Activated CD4-positive, alpha-beta T cell treated with anti-CD3 and anti-CD28 coated beads, Interleukin-2, amount 50 U/mL, for 24 hours (primary cell): ENCODE measurements at places on chromosomes 13 and 19.

GRCh38 chr19:11414544-11414943 is 4.6 kb downstream of the RGL3 start:
- no peak for DNase-seq

- no peak for DNase-seq
These were observed 21.4 kb upstream of the LILRA2 start for GRCh38 chr19:54551950-54552912.

DNA sequence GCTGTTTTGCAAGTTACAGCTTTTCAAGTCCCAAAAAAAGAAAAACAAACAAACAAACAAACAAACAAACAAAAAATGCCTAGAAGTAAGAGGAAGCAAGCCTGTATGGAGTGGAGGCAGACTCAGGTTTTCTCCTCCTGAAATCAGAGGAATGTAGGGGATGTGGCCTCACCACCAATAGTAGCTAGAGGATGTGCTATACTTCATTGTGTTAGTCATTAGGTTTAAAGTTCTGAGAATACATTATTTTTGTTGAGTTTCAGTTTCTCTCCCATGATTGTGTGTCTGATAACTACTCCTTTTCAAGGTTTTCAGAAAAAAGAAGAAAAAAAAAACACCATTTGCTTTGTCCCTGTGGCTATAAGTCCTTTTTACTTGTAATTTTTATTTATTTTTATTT is 524.5 kb downstream of the GPC6 start:
- DNase-seq, result no peak

GRCh38 chr19:4313847-4314490 is 9.6 kb downstream of the FSD1 start:
- no peak for DNase-seq

GRCh38 chr19:32373585-32374295 is 28.3 kb downstream of the ZNF507 start:
- no peak for DNase-seq

- DNase-seq, result no peak
These were observed 468.9 kb upstream of the TSHZ3 start for GRCh38 chr19:31817971-31818797.

DNA sequence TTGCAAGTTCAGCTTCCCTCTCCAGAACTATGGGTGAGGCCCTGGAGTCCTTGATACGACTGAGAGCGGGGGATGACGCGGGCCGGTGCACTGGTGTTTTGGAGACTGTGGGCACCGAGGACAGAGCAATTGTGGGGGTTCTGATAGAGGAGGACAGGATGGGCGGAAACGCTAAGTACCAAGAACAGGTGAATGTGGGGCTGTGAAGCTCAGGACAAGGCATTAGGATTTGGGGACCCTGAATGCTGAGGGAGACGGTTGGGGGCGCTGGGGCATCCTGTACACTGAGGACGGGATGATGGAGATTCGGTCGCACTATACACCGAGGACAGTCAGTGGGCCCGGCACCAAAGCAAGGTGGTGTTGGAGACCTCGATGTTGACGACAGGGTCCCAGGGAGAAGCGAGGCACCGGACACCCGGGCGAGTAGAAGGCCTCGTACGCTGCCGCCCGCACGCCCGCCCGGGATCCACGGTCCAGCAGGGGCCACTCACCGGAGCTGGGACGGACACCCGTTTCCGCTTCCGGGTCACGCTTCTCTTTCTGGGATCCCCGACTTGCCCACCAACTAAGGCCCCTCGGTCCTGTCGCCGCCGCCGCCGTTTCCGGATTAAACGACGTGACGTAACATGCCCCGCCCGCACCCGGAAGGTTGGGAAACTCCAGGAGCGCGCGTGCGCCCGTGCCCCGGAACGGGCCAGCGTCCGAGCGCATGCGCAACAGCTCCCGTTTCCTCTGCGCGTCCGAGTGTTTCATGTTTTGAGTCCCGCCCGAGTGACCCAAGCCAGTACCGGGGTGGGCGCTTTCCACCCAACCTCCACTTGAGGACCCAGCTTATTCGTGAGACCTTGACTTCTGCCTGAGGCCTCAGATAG is at the start of gene CHMP2A:
Gene CHMP2A (minus strand): TSS at position 612 of the 875 bp plus-strand sequence. CDS start 893 bp downstream, outside the sequence.
- peak; percentile 96 for DNase-seq

- no peak for DNase-seq
These were observed 173.6 kb downstream of the NALCN start for GRCh38 chr13:101242720-101243119.

DNA sequence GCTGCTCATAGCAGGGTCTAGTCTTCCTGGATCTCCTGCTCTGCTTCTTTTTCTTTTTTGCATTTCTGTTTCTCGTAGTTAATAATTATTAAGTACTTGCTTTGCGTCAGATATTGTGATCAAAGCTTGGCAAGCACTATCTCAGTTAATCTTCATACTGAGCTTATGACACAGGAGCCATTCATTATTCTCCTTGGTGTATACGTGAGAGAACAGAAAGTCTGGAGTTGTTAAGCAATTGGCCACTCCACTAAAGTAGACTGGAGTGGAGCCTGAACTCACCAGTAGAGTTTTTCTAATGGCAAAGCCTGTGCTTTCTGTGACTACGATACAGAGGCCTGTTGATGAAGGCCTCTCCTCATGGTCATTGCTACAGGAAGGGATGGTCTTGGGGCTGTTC is 285.9 kb downstream of the RFC3 start:
- DNase-seq, result no peak

DNA sequence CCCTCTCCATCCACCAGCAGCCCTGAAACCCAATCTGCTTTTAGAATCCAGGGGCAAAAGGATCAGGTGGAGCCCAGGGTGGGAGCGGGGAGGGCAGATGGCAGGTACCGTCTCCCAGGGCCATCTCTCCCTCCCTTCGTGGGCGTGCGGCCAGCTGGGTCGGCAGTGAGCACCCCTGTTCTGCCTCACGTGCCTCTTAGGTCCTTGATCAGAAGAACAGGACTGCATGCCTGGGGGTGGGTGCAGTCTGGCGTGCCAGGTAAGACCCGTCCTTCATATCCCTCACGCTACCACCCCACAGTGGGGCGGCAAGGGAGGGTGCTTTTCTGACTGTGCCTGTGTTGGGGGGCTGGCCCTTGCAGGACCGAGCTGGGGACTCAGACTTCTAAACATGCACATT is 2.0 kb downstream of the SLC8A2 start:
- DNase-seq, result no peak

DNA sequence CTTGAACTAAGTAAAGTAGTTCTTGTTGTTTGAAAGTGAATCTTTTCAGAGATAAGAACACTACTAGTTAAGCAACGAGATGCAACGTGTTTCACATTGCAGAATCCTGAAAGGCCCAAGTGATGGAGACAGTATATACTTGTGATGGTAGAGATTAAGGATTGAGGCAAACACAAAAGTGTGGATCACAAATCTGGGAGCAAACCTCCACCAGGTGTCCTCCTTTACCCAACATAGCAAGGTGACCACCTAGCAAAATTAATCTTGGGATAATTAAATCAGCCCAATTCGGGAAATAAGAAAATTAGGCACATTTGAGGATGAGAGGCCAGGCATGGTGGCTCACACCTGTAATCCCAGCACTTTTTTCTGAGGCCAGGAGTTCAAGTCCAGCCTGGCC is 563.9 kb downstream of the DACH1 start:
- DNase-seq, result no peak

DNA sequence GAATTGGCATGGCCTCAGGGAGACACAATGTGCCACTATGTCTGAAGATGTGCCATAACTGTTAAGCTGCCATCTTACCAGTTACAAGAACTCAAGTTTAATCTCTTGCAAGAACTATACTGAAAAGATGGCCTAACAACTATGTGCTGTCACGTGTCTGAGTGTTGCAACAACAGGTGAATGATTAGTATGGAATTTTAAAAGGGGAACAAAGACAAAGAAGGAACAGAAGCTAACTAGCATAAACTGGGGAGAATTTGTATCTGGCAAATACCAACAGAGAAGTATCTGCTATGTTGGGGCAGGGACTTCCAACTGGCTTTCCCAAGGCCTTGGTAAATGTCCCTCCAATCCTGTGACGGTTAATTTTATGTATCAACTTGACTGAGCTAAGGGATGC is 11.5 kb upstream of the ACOD1 start:
- no peak for DNase-seq

- no peak for DNase-seq
These were observed 56.2 kb downstream of the TRPM4 start for GRCh38 chr19:49213791-49214190.

DNA sequence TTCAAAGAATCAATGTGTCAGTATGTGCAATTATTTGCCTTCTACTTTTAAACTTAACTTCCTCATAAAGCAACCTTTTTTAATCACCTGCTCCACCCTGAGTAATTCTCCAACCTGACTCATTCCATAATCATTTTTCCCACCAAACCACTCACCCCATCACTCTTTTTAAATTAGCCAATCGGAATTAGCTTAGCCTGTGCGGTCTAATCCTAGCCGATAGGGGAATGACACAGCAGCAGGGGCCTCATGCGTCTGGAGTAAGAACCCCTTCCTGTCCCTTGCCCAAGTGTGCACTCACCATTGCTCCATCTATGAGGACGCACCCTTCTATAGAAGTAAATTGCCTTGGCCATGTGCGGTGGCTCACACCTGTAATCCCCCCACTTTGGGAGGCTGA is 27.4 kb upstream of the ZNF83 start:
- no peak for DNase-seq

GRCh38 chr13:46622630-46623256 is 69.8 kb downstream of the LRCH1 start:
- DNase-seq, result no peak

GRCh38 chr13:90091611-90092010 is 1255.9 kb upstream of the MIR17HG start:
- DNase-seq, result no peak

DNA sequence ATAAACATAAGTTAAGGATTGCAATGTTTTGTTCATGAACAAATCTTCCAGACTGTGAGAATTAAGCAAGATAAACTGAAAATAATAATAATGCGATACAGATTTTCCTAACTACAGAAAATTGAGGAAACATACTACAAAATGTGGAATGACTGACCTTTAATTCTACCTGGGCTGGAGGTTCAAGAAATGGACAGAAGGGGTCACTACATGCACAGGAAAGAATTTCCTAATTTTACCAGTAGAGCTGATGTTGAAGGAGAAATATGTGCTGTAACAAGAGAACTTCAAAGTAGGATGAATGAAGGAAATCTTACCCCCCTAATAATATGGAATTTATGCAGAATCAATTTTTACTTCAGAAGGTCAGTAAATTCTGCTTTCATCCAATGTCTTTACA is 62.3 kb downstream of the ZNF627 start:
- DNase-seq, result no peak

DNA sequence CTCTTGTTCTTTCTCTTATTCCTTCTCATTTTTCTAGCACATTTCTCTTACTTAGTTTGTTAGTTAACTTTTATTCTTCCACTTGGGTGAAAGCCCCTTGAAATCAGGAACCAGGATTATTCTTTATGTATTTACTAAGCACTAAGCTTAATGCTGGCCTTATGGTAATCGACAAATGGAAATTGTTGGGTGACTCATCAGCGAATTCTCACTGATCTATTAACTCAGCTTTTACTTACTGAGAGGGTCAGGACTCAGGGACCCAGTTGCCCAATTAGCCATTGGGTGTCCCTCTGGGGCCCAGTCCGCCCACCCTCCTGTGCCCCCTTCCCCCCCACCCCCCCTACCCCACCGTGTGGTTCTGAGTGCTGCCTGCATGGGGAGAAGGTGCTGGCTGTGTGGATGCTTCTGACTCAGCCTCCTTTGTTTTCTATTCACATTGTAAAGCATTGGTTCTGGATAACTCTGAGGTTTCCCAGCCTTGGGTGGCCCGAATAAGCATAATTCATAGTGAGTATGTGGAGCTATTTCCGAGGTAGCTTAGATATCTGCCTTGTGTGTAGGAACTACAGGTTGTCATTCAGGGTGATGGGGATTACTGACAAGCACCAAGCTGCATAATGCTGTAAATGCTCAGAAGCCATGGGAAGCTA is 240.9 kb downstream of the FGF9 start:
- no peak for DNase-seq

DNA sequence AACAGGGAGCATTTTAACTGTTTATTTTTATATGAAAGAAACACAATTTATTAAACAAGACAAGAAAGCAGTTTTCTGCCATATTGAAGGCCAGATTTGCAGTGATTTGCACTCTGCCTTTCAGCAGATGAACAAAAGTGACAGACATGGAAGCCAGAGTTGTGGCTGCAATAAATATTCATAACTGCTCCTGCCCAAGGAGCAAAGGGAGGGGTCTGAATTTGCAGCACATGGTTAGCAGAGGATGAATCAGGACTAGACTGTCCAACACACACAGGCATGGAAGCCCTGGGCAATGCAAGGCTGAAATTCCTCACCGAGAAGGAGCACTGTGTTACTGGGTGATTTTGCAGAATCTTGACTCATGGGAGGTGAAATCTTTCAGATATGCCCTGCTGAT is 418.2 kb downstream of the DCT start:
- DNase-seq, result no peak

- DNase-seq, result no peak
These were observed 4.8 kb downstream of the PIAS4 start for GRCh38 chr19:4012092-4012974.

DNA sequence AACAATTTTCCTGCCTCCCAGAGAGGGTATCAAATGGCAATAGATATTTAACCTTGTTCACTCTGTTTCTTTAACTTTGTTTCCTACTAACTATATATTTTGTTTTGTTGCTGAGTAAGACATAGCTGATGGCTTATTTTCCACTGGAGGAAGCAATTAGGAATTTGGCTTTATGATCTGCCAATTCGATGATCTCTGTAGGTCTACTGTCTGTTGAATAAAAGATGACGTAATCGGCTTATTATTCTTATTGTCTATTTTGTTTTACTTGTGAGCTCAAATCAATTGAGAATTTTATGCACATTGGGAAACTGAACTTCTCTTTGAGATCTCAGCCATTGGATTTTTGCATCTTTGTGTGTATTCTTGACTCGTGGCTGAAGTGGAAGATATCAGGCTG is 862.6 kb downstream of the EFNB2 start:
- DNase-seq, result no peak

DNA sequence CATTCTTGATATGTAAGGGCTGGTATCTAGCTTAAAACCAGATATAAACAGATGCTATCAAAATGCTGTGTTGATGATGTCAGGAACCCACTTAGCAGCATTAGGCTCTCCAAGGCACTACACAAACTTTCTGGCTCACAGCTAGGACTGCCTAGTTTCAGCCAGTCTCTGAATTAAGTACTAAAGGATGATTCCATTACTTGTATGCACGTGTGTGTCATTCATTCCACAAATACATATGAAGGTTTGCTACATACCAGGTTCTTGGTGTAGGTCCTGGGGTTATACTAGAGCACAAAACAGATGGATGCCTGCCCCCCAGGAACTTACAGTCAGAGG is 151.5 kb downstream of the RGCC start:
- DNase-seq, result no peak

GRCh38 chr19:2097203-2097885 is 629 bp downstream of the IZUMO4 start:
- peak; percentile 41 for DNase-seq

GRCh38 chr19:33251076-33251475 is 25.4 kb upstream of the SLC7A10 start:
- DNase-seq, result no peak

- DNase-seq, result no peak
These were observed 36.6 kb upstream of the MATK start for GRCh38 chr19:3822683-3823349.

DNA sequence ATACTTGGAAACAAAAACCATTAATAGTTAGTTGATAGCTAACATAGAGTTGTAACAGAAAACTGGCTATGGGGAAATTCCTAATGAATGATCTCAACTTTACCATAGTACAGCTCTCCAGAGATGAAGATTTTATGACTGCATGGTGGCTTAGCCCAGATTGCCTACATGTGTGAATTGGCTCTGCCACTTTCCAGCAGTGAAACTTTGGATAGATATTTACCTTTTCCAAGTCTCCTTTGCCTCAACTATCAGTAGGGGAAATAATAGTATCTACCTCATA is 161.1 kb downstream of the LACC1 start:
- DNase-seq, result no peak

GRCh38 chr19:17420475-17420924 is 653 bp downstream of the MVB12A start:
- DNase-seq, result peak; percentile 4
